ENCODE measurements at places on chromosomes 5 and 9.

GRCh38 chr9:14526504-14526903 is 166.7 kb downstream of the ZDHHC21 start:
- DNase-seq, result no peak

- no peak for DNase-seq
Observed at GRCh38 chr5:72295539-72295938, 24.5 kb downstream of the MRPS27 start.

GRCh38 chr9:113368982-113369854 is 7.6 kb downstream of the HDHD3 start:
- no peak for DNase-seq

GRCh38 chr5:137753691-137754187 is 424 bp downstream of the HNRNPA0 start:
- peak; percentile 10 for DNase-seq

- DNase-seq, result no peak
Observed at GRCh38 chr5:56807679-56808078, 7.7 kb upstream of the MAP3K1 start.

All from activated CD8-positive, alpha-beta memory T cell treated with anti-CD3 and anti-CD28 coated beads for 48 hours (primary cell).